ENCODE measurements at places on chromosomes 11 and 22. TPM values are rescaled to one million over a fixed set of nuclear protein-coding genes. Genes with fewer than 3 reads are reported as not detected.

Gene SYT13
- not detected for total RNA-seq

Gene ELP4
- total RNA-seq: 20.4 TPM

Gene MPPED2
- total RNA-seq: not detected

Gene CYTH4
- 0.28 TPM for total RNA-seq

Gene WNT7B
- total RNA-seq: under 0.01 TPM

Gene PDE2A
- total RNA-seq: not detected

Gene GGTLC2
- total RNA-seq: not detected

Gene OR10G8
- total RNA-seq: not detected

Gene PGGHG
- total RNA-seq: 1.4 TPM

Gene C22orf42
- not detected for total RNA-seq

Gene DNAJB13
- 0.18 TPM for total RNA-seq

Gene SLC17A6
- not detected for total RNA-seq

GRCh38 chr11:40435344-40435743 lies 1024.1 kb downstream of the LRRC4C start:
- DNase-seq: no peak

DNA sequence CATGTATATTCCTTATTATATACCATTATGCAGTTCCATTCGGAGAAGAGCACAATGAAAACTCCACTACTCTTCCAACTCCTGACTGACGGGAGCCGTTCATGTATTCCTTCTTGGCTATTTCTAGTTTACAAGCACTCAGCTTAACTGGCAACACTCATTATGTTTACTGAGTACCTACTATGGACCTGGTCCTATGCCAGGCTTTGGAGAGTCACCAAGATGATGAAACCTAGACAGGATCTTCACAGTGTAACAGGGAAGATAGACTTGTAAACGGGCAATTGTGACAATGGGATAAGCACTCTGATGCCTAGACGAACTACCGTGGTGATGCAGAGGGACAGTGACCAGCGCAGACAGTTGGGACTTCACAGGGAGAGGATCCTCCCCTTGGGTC lies 22.3 kb upstream of the ST3GAL4 start:
- DNase-seq: no peak

- no peak for DNase-seq
Observed at GRCh38 chr11:2099516-2100349, 39.5 kb downstream of the IGF2 start.

- peak; percentile 42 for DNase-seq
Observed at GRCh38 chr11:35632301-35632700, 14.0 kb downstream of the FJX1 start.

DNA sequence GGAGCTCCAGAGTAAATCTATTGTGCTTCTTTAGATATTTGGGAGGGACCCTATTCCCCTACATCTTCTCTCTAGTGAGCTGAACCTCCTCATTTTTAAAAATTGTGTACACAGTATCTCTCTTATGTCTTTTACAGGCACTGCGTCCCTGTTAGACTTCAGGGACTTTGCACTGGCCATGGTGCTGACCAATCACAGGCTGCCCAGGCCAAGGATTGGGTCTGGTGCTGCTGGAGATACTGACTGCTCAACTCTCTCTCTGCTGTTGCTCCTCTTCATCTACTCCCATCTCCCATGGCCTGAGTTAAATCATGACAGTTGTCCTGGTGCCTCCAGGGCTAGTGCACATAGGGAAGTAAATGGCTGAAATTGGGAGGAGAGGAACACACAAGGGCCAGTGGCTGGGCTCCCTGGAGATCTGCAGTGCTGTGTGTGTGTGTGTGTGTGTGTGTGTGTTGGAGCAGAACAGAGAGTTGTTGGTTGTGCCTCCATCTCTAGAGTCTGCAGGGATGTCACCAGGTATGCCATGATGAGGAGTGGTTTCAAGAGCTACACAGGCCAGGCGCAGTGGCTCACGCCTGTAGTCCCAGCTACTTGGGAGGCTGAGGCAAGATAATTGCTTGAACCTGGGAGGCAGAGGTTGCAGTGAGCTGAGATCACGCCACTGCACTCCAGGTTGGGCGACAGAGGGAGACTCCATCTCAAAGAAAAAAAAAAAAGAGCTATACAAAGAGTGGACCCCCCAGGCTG lies 155.3 kb downstream of the ST3GAL4 start:
- peak; percentile 15 for DNase-seq

DNA sequence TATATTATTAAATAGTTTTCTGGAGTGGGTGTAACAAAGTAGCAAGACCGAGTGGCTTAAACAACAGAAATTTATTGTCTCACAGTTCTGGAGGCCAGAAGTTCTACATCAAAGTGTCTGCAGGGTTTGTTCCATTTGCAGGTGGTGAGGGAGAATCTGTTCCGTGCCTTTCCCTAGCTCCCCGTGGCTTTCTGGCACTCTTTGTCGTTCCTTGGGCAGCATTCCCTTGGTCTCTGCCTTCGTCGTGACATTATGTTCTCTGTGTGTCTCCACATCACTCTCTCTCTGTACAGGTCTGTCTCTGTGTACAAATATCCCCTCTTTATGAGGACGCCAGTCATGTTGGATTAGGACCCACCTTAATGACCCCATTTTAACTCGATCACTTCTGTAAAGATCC lies 38.2 kb downstream of the LDLRAD3 start:
- no peak for DNase-seq

DNA sequence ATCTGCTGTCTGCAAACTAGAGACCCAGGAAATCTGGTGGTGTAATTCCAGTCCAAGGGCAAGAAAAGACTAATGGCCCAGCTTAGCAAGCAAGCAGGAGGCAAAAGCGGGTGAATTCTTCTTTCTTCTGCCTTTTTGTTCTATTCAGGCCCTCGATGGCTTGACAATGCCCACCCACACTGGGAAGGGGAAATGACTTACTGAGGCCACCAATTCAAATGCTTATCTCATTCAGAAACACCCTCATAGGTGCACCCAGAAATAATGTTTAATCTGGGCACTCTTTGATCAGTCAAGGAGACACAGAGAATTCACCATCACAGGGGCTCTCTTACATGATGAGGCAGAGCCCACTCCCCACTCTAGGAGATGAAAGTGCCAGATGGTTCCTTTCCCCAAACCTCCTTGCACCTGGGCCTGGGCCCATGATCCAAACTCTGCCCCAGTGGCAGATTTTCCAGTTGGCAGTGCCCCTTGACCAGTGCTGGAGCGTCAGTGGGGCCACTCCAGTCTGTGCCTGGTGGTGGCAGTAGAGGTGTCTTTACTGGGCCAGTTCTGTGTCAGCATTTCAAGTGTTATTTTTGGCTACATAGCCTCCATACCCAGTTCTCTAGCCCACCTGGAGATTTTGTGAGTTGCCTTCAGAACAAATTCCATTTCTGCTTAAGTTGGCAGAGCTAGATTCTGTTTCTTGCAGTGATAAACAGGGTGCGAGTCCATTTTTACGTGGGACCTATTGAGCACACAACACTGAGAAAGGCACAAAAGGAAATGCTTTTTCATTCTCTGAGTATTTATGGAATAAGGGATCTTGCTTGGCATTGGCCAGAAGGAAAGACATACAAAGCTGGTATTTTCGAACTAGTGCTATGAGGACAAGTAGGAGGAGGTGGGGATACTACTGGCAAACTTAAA lies 7.5 kb downstream of the ELMOD1 start:
- DNase-seq: no peak

DNA sequence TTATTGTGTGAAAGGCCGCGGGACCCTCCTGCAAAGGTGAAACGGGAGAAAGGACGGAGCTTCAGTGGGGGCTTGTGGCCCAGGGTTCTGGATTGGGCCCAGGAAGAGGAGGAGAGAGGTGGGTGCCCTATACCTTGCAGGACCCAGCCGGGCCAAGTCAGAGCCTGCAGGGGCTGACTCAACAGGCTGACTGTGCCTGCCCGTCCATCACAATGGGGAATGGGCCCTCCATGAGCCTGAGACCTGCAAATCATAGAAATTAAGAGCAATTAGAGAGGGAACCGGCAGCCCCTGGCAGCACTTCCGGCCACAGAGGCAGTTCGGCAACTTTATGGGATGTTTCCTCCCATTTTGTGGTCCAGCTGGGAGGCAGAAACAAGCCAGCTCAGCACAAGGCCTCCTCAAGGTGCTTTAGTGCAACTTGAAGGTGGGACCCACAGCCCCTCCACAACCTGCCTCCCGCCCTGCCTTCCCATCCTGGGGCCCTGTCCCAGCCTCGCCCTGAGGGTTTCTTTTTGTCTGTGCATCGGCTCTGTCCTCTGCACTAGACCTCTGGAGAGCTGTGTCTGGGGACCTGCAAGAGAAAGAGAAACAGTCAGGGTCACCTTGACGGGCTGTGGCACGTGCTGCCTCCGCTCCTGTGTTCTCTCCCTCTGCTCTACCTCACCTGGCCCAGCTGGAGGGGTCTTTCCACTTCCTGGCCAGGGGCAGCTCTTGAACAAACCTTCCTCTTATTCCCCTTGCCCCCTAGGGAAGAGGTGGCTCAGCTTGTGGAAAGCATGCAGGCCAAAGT lies 19.1 kb upstream of the NECTIN1 start:
- no peak for DNase-seq

- no peak for DNase-seq
Observed at GRCh38 chr11:96758957-96759356, 369.1 kb downstream of the JRKL start.

DNA sequence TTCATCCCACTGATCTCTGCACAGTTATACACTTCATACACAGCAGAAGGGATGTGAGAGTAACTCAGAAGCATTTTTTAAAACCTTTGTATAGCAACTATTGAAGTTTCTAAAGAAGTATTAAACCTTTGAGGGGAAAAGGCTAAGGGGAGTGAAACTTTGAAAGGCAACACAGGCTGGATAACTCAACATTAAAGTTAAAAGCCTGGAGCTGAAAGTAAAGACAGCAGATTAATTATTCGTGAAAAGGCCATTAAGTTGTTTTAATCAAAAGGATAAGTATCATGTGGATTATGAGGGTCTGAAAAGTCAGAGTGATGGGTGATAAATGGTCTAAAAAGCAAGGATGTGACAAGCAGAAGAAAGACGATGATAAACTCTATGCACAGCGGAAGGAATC lies 17.5 kb downstream of the WT1 start:
- no peak for DNase-seq

DNA sequence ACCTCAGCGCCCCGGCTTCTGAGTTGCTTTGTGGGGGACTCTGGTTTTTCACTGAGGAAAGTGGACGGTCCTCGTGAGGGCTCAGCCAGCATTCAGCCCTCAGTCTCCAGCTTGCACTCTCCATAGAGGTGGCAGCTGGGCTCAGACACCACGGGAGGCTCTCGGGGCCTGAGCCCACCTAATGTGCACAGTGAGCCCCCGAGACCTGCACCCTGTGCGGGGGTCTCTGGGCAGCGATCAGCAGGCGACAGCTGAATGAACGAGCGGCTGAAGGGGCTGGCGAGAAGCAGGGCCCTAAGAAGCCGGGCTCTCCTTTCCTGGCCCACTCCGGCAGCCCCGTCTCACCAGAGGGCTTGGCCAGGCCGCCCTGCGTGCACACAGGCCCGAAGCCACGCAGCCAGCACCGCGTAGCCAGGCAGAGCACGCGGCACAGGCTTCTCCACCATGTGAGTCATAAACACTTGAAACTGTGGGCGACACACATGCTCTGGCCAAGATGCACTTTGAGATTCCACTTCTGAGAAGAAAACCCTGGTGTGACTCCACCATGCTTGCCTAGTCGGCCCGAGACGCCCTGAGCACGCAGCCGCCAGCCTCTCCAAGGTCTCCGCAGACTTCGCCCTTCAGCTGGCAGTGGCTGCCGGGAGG lies 28.0 kb downstream of the TOLLIP start:
- DNase-seq: no peak

GRCh38 chr11:132231656-132232347 lies 861.4 kb downstream of the NTM start:
- no peak for DNase-seq

GRCh38 chr11:134367781-134368180 lies 36.0 kb downstream of the GLB1L2 start:
- no peak for DNase-seq

GRCh38 chr11:44637487-44637886 lies 72.0 kb downstream of the CD82 start:
- DNase-seq: no peak

GRCh38 chr22:46829941-46830715 lies 67.7 kb downstream of the TBC1D22A start:
- DNase-seq: peak; percentile 52

DNA sequence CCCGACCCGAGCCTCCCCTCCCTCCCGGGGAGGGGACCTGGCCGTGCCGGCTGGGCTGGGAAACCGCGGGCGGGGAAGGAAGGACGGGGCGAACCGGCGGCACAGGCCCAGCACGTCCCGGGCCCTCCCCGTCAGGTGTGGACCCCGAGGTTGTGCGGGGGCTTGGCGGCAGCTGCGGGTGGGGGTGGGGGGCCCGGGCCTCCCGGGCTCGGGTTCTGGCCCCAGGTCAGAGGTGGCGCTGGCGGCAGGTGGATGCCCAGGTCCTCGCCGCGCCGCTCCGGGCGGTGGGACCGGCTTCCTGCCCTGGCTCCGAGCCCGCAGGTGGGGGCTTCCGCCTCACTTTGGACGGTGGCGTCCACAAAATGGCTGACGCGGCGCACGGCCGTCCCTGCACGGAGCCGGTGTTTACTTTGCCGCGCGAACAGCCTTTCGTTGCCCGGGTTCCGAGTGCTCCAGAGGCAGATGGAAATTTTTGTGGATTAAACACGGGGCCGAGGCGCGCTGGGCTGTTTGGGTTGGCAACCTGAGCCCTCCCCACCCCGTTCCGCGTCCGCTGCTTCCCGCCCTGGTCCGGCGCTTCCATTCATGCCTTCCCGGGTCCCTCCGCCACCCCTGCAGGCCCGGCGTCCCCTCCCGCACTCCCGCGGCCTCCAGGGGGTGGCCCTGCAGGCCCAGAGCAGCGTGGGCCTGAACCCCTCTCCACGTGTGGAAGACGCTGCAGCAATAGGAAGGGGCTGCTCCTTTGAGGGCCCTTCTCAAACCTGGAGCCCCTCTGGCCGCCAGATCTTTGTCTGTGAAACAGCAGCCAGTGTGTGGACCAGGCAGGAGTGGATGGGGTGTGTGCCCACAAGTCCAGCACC lies 92.0 kb upstream of the KCNQ1OT1 start:
- no peak for DNase-seq

DNA sequence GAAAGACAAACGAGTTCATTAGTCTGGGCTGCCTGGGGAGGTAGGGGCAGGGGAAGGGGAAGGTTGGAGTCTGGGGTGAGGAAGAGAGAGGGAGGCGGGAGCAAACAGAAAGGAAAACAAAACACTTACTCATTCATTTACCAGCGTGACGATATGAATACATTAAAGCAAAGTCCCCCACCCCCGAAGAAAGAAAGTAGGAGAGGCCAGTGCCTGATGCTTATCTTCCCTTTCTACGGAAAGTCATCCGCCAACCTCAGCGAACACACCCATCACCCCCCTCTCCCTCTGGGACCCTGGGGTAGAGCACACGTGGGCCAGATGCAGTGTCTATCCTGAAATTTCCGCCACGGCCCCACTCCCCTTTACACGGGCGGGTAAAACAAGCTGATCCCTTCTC lies 13.7 kb downstream of the ABCC8 start:
- no peak for DNase-seq

GRCh38 chr11:12478743-12479142 lies 101.4 kb downstream of the PARVA start:
- peak; percentile 51 for DNase-seq

Data from IMR-90 (cell line).